ENCODE measurements at places on chromosomes 1 and 21.

- no peak for DNase-seq
These were observed 9.2 kb upstream of the SLC6A9 start for GRCh38 chr1:44040418-44040817.

GRCh38 chr1:109617291-109617801 lies 2.1 kb downstream of the GNAT2 start:
- DNase-seq: peak; percentile 81

DNA sequence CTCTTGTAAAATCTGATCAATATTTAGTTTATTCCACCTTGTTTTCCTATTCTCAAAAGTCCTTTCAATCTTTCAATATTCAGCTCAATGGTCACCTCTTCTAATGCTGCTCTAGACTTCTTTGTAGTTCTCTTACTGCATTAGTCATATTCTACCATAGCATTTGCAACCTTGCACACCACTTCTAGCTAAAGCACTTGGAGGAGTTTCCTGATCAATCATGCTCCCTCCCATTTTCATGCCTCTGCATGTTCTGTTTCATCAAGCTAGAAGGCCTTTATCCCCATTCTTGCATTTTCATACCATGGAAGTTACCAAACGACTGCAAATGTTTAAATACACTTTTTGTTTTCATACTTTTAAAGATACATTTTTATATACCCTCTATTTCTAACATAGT lies 72.1 kb downstream of the SLC5A9 start:
- DNase-seq: no peak

DNA sequence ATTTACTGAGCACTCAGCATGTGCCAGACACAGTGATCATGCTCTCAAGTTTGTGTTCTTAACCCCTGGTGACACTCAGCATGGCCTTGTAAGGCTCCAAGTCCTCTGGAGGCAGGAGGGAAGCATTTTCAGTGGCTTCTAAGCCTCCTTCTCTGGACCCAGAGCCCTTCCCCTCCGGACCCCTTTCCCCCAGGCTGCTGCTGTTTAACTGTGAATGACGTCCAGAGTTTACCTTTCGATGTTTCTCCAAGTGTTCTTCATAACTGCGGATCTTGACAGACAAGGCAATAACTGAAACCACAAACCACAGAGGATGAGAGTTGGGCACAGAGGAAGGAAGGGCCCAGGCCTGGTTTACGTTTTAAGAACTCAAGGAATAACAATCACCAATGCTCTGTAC lies 6.5 kb downstream of the MRPS15 start:
- DNase-seq: no peak

DNA sequence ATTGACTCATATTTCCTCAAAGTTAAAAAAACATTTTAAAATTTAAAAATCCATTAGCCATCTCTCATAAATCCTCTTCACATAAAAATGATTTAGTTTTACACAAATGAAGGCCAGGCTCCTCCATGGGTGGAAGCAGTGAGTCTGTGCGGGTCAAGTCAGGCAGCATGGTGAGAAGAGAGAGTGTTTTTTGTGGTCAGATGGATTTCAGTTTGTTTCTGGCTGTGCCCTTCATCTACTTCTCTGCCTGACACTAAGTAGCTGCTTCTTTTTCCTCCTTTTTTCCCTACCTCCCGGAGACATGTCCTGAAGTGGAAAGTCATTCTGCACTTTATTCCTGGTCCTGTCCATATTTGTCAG lies 10.3 kb downstream of the PLA2G4A start:
- no peak for DNase-seq

DNA sequence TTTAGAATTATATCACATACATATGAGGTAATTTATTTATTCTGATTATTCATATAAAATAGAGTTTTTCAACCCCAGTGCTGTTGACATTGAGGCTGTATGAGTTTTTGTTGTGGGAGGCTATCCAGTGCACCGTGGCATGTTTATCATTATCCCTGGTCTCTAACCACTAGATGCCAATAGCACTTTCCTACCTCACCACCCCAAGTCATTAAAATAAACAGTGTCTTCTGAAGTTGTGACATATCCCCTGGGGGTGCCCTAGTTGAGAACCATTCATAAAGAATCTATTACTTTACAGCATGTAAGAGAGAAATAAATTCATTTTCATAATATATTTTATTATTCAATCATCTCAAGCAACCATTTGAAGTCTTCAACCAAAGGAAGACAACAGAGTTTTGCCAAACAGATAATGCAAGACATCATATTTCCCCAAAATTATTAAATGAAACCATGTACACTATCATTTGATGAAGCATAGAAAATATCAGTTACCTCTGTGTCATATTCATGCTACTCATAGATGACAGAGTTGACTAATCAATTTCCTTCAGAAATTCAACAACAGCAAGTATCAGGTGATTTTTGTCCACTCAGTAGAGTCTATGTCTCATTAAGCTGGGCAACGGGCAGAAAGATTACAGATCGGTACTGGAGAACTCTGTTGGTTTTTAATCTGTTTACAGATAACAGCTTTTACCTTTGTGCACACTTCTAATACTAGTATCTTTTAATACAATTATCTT lies 39.5 kb upstream of the RGS1 start:
- no peak for DNase-seq

GRCh38 chr1:62735491-62736171 lies 47.4 kb upstream of the DOCK7 start:
- DNase-seq: peak; percentile 90
